Inflammatory macrophage treated with lipopolysaccharide for 4 hours (primary cell): ENCODE measurements at places on chromosomes 12 and 14.

DNA sequence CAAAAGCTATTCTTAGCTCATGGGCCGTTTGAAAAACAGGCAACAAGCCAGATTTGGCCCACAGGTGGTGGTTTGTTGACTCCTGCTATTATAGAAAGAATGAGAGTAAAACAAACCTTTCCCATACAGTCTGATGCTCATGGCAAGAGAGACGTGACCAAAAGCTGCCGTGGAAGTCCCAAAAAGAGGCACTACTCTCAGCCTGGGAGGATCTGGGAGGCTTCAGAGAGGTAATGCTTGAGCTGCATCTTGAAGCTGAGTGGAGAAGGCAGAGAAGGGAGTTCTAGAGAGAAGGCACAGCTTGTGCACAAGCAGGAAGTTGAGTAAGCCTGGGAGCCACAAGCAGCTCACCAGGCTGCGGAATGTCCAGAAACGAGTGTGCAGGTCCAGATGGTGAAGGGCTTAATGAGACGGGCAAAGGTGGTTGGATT, 9.6 kb downstream of the PLXNC1 start:
- peak; percentile 58 for DNase-seq

- no peak for DNase-seq
Observed at GRCh38 chr14:21475767-21476522, 814 bp downstream of the RAB2B start.

- no peak for DNase-seq
Observed at GRCh38 chr14:44732144-44732543, 225.1 kb upstream of the FSCB start.

- DNase-seq: no peak
Observed at GRCh38 chr12:16756833-16757555, 151.0 kb upstream of the LMO3 start.

GRCh38 chr12:2229661-2230539, 177.1 kb downstream of the CACNA1C start:
- no peak for DNase-seq

- peak; percentile 66 for DNase-seq
Observed at GRCh38 chr14:50957296-50957695, 13.0 kb upstream of the PYGL start.

DNA sequence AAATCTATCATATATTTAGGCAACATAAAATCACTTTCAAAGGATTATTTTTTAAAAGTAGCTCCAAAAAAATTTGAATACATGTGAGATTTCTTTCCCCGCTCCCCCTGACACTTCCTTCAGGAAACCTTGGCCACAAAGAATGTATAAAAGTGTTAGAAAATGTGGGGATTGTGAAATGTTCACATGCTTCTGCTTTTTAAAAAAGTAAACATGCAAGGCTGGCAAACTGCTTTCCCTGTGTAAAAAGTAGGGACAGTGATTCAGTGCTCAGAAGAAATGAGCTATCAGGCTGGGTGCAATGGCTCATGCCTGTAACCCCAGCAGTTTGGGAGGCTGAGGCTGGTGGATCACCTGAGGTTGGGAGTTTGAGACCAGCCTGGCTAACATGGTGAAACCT, 26.6 kb downstream of the MBIP start:
- DNase-seq: peak; percentile 59

DNA sequence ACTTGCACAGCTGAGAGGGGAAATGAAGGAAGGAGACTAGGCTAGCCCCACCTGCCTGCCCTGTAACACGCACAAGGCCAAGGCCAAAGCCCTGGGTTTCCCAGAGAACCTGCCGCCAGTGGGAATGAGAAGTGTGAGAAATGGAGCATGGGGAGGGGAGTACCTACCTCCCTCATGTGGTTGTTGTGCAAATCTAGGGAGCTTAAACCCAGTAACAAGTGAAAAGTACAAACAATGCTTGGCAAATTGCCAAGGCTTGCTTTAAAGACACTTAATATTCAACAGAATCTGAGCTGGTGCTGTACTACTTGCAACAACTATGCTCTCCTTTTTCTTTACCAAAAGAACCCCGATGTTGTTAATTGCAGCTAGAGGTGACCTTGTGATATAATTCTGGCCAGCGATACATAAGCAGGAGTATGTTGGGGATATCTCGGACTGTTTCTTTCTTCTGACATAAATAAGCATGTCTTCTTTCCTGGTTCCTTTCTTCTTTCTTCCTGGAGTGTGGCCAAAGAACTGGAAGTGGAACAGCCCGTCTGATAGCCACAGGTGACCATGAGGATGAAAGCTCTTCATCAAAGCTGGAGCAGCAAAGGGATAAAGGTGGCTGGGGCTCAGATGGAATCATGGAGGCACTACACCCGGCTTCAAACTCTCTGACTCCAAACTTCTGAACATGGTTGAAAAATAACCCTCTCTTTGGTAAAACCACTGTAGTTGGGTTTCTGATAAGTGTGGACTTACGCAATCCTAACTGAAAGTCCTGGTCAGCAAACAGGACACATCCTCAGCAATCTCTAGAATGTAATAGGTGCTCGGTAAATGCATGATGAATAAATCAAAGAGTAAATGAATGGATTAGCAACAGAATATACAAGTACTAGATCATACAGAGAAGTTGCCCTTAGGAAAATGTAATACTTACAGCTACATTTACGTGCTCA, 207.9 kb downstream of the NUAK1 start:
- DNase-seq: no peak

- no peak for DNase-seq
Observed at GRCh38 chr14:85172889-85173477, 357.0 kb upstream of the FLRT2 start.
